ENCODE measurements at places on chromosomes 1 and 21.

DNA sequence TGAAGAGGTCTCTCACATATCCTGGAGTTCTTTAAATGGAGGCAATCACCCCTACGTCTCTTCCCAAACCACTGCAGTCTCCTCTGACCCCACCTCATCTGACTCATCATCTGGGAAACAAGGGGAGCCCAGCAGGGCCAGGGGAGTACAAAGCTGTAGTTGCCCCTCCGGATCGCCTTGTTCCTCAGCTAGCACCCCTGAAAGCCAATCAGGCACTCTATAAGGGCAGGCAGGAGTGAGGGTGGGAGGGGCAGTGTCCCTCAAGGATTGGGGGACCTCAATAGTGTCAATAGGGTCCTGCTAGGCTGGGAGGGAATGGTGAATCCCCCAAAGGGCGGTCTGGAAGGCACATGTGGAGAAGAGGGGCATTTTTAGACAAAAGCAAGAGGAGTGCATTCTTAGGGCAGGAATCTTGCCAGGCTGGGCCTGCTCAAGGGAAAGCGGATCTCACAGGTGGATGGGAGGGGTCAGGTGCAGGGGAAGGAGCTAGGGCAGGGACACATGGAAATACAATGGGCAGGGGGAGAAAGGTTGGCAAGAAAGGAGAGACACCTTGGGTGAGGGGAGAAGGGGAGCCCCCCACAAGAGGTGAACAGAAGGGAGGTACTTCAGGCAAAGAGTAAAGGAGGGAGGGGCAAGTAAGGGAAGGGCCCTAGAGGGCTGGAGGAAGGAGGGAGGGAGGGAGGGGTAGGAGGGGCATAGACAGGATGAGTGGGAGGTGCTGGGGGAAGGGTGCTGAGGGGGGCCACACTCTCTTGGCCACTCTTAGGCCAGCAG lies 5.8 kb downstream of the SHISA4 start:
- no peak for DNase-seq

GRCh38 chr1:15618655-15619525 lies 1.6 kb downstream of the DDI2 start:
- no peak for DNase-seq

- DNase-seq, result peak; percentile 78
Observed at GRCh38 chr1:65254320-65255034, 54.9 kb upstream of the DNAJC6 start.

DNA sequence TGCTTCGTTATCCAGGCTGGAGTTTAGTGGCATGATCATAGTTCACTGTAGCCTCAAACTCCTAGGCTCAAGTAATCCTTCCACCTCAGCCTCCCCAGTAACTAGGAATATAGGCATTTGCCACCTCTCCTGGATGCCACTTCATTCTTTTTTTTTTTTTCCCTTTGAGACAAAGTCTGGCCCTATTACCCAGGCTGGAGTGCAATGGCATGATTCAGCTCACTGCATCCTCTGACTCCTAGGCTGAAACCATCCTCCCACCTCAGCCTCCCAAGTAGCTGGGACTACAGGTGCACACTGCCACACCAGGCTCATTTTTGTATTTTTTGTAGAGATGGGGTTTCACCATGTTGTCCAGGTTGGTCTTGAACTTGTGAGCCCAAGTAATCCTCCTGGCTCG lies 19.3 kb downstream of the OSBPL9 start:
- no peak for DNase-seq

GRCh38 chr1:24481843-24482610 lies 20.6 kb upstream of the RCAN3 start:
- DNase-seq, result no peak

DNA sequence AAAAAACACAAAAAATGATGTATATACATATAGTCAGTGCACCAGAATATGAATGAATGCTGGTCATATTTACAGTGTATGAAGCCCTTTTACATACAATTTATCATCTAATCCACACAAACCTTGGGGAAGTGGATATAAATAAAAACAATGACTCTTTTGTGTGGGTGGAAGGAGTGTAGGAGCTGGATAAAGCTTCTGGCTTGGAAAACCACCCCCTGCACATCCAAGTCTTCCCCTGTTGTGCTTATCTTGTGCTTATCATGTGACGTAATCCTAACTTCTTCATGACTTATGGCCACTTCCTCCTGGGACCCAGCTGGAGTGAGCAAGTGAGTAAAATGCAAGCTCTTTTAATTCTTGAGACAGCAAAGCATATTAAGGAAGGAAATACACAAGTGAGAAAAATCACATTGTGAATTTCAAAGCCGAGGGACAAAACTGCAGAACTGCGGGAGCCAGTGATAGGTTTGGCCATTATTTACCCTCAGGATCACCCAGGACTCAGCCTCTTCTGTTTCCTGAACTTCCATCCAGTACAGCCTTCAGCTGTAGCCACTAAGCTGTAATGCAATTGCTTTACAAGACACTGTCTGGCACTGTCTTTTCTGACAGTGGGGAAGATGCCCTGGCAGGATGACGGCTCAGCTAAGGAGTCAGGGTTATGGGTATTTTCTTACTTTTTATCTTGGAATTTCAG lies 104.0 kb upstream of the PPM1J start:
- DNase-seq, result no peak

GRCh38 chr1:62783736-62784508 lies at the start of gene ATG4C:
TSS of gene ATG4C (plus strand) at chr1:62784132. CDS start at chr1:62803787, 19,655 bp downstream.
- peak; percentile 96 for DNase-seq

- DNase-seq, result peak; percentile 85
Observed at GRCh38 chr1:171220581-171221054, 27.7 kb upstream of the FMO1 start.

- peak; percentile 78 for DNase-seq
Observed at GRCh38 chr21:26844258-26845065, 747 bp downstream of the ADAMTS1 start.

DNA sequence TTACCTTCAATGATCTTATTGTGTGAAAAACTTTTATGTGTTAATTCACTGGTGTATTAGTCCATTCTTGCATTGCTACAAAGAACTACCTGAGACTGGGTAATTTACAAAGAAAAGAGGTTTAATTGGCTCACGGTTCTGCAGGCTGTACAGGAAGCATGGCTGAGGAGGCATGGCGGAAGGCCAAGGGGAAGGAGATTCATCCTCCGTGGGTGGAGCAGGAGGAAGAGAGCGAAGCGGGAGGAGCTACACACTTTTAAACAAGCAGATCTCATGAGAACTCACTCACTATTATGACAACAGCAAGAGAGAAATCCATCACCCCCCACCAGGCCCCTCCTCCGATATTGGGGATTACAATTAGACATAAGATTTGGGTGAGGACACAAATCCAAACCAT lies 44.2 kb upstream of the RGS7 start:
- DNase-seq, result no peak

GRCh38 chr1:52621950-52622349 lies 11.0 kb upstream of the SHISAL2A start:
- DNase-seq, result no peak

DNA sequence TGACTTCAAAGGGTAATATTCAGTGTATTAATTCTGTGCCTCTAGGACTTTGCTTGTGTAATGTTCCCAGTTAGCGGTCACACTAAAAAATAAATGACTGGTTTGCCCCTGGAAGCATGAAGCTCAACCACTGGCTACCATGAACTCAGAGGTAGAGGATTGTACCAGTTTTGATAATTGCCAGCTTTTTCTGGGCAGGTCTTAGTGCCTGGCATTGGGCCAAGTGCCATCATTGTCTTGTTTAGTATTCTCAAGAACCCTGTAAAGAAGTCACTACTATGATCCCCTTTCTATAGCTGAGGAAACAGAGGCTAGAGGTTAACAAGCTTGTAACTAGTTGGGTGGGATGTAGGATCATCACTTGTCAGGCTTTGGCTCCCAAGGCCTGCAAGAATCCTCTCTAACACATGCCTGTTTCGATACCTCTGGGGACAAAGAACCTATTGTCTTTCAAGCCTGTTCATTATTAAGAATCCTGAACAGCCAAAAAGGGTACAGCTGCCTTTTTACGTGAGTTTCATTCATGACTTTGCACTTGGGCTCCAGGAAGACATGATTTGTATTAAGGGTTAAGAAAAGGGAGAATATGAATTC lies 121.9 kb upstream of the JUN start:
- no peak for DNase-seq

Measured in femur (tissue), 1 donor.